ENCODE measurements at places on chromosomes 6 and 20. TPM values are rescaled to one million over a fixed set of nuclear protein-coding genes. Genes with fewer than 3 reads are reported as not detected.

The FOXO3 gene
- 50.9 TPM for total RNA-seq

DNA sequence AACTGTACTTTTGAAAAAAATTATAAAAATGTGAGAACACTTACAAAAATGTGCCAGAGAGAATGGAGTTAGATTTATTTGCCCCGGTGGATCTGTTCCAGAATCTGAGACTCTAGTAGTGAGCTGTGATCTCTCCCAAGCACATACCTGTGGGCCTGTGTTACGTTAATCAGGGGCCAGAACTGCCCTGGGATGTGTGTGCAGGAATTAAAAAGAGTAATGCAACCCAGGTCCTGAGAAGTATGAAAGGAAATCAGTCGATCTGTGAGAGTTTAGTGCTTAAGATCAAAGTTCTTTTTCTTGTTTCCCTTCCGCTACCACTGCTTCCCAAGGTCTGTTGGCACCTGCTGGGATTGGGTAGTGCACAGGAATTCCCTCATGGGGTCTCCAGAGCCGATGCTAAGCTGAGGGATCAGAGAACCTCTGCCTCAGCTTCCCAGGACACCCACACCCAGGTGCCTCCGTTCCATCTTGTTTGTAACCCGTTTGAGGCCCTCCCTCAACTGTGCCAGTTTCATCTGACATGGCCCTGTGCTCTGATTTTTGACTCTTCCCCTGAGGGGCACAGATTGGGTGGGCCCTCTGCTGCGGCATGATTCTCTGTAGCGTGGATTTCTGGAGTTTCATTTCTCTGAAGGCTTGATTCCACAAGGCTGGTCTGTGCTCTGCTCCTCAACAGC, 87.7 kb downstream of the RREB1 start:
- DNase-seq, result no peak

DNA sequence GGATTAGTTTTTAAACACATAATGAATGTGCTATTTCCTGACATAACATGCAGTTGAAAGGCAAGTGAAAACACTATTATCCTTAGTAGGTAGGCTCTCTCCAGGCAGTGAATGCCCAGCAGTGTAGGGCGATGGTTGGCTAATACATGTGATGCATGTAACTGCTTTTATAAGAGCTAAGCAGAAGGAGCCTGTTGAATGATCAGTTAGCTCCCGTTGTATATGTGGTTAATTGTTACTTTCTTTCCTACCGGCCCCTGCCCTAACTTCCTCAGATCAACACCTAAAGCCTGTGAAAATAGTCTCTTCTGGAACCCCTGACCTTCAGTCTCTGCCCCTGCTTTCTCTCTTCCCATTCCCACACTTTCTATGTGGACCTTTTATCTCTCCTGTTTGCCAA, 10.5 kb downstream of the SOX4 start:
- DNase-seq, result no peak

DNA sequence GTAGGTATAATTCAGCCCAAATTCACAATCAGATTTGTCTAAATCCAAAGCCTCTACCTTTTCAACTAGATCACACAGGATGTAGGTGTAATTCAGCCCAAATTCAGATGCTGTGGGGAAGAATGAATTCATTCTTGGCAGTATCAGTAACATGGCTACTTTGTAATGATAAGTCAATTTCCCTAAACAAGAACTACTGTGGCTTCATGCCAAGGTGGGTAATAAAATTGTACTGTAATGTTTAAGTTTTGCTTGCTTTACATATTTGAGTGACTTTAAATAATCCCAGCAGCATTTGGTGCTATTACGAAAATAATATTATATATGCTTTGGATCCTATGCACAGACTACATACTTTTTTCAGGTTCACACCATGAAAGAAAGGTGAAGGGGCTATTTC, 239.1 kb downstream of the HDGFL1 start:
- no peak for DNase-seq
